Renal pelvis (tissue), 12 donors: ENCODE measurements at places on chromosomes 5 and 9.

DNA sequence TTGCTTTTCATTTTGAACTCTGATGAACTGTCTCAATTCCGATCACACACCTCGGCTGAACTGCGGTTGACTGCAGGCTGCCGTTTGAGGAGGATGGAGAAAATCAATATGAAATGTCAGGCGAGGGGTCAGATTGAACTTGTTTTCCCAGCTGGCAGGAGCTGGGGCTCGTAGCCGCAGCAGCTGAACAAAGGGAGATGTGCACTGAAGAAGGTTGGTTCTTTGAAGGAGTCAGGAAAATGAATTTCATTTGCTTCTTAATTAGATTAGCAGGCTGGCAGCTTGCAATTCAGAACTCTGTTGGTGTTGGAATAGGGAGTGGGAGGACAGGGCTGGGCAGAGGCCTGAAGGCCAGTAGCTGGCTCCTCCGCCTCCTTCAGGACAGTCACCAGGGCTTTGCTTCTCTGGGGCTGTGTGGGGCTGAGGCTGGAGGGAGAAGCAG lies 117.4 kb upstream of the GPR151 start:
- no peak for DNase-seq

DNA sequence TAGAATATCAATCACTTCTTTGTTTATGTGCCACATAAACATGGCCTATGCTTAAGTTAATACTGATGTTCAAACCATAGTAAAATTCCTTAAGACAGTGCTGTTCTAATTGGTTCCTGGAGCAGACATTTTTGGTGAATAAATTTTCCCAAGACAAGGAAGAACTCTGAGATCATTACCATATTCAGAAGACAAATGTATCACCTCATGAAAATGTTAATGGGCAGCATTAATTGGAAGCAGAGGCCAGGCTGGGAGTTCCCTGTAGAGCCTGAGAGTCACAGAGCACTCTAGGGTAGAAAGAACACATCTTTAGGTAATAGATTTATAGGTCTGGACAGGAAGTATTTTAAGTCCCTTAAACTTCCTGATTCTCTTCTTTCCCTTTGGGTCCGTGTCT lies 240.2 kb downstream of the MAN2A1 start:
- DNase-seq: no peak

- no peak for DNase-seq
Measured at GRCh38 chr9:126521089-126521488, 92.6 kb upstream of the LMX1B start.

- DNase-seq: no peak
Measured at GRCh38 chr5:139854953-139855352, 59.3 kb downstream of the PSD2 start.

GRCh38 chr5:105158526-105158925 lies 1595.9 kb upstream of the NUDT12 start:
- no peak for DNase-seq

GRCh38 chr9:91732187-91733005 lies 217.6 kb downstream of the ROR2 start:
- DNase-seq: no peak

- no peak for DNase-seq
Measured at GRCh38 chr5:101675510-101676219, 620.4 kb downstream of the SLCO4C1 start.

DNA sequence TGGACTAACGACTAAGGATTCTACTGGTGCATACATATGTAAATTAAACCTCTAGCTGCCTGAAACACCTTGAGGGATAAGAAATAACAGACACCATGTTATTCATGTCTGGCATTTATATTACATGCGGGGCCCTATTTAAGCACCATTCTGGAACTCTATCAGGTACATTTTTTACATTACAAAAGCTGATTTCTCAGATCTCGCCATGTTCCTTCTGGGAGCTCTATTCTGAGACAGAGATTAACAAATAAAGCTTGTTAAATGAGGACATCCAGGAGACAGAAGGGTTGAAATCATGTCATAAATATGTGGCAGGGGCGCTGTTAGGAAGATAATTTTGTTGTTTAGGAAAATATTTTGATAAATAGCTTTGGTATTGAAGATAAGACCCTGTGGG lies 93.4 kb upstream of the SLIT3 start:
- no peak for DNase-seq

DNA sequence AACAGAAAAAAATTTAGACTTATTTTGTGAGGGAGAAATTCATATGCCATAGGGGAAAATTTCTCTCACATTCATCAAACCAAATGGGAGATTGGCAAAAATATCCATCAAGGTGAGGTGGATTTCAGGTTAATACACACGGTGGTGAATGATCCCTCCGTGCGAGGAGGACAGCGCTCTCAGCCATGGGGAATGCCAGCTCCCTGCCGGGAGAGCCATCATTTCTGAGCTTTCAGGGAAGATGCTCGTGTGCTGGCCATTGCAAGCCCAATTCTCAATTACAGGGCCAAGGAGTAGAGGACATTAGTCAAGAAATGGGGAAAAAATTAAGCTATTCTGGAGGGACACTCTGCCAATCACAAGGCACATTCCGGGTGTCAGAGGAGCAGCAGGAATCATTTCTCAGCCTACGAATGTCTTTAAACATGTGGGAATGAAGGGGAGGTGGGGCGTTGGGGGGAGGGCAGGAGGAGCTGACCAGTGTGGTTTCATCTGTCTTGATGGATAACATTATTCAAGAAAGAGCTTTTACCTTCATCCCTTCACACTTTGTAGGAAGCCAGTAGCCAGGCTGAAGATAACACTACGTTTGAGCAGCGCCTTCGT lies 165.5 kb downstream of the DAB2IP start:
- no peak for DNase-seq

- DNase-seq: no peak
Measured at GRCh38 chr5:76458486-76458830, 55.4 kb downstream of the IQGAP2 start.

GRCh38 chr9:134322781-134323241 lies 3.4 kb upstream of the RXRA start:
- DNase-seq: no peak

- DNase-seq: no peak
Measured at GRCh38 chr9:122197426-122197825, 31.3 kb downstream of the LHX6 start.
